ENCODE measurements at places on chromosomes 1 and 21. TPM values are rescaled to one million over a fixed set of nuclear protein-coding genes. Genes with fewer than 3 reads are reported as not detected.
A peak's percentile ranks its signal among the peaks of the same experiment; 100 is the strongest.

- DNase-seq = no peak
Observed at GRCh38 chr1:183993132-183993531, 44.4 kb downstream of the COLGALT2 start.

DNA sequence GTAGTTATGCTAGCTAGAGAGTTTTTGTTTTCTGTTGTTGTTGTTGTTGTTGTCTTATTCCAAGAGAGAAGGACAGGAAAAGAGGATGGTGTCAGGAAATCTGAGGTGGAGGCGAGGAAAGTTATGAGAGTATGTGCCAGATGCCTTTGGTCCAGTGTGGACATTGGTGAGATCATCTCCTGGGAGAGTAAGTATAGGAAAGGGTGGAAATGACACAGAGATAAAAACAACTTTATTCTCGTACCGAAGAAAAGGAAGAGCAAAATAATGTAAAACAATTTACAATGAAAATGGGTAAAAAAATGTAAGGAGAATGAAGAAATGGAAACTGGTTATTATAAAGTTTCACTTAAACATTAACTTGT lies 97.4 kb upstream of the ADGRL2 start:
- peak; percentile 70 for DNase-seq

- DNase-seq = no peak
Observed at GRCh38 chr1:7988576-7988975, 27.1 kb downstream of the PARK7 start.

- DNase-seq = peak; percentile 2
Observed at GRCh38 chr1:165116732-165117131, 239.8 kb downstream of the LMX1A start.

- DNase-seq = peak; percentile 60
Observed at GRCh38 chr21:28885853-28886177, 106.9 kb downstream of the LTN1 start.

- DNase-seq = peak; percentile 68
Observed at GRCh38 chr1:66981679-66982078, 56.9 kb downstream of the MIER1 start.

GRCh38 chr1:41953291-41953690 lies 34.6 kb upstream of the HIVEP3 start:
- no peak for DNase-seq

DNA sequence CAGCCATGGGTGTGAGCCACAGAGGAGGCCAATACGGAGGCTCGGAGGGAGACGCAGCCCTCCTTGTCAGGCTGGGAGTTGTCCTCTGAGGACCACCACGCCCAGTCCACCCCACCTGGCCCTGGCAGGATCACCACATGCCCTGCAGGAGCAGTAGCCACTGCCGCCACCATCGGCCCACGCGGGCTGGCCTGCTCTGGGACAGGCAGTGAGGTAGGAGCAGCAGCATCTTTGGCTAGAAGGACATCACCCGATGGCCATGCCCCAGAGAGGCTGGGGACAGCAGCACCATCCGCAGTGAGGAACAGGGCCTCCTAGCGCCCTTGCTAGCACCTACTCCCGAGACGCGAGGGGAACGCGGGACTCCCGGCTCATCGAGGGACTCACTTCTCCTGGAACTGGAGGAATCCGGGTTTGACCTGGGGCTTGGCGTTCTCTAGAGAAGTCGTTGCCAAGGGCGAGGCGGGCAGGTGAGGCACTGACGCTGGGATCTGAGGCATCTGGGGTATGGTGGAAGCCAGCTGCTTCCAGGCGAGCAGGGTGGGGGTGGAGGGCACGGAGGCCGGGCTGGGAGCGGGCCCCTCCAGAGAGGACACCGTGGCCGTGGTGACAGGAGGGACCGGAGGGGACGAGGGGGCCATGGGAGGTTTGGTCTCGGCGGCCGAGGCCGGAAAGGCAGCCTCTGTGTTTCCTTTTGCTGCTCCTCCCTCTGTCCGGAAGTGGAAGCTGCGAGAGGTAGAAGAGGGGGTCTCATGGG lies 148.9 kb downstream of the CASZ1 start:
- no peak for DNase-seq

DNA sequence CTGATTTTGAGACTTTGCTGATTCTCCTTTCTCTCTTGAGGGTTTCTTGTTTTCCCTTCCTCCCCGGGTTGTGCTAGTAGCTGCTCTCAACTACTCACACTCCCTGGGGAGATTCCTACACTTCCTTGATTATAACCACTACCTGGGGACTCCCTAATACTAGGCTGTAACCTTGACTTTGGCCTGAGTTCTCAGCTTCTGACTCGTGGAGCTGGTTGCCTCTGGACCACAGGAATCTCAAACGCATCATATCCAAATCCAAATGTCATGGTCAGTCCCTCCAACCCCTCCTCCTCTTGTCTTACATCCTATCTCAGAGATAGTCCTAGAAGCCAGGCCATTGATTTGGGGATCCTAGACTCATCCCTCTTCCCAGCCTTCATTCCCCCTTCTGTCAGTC lies 12.0 kb downstream of the MOV10 start:
- DNase-seq = no peak

DNA sequence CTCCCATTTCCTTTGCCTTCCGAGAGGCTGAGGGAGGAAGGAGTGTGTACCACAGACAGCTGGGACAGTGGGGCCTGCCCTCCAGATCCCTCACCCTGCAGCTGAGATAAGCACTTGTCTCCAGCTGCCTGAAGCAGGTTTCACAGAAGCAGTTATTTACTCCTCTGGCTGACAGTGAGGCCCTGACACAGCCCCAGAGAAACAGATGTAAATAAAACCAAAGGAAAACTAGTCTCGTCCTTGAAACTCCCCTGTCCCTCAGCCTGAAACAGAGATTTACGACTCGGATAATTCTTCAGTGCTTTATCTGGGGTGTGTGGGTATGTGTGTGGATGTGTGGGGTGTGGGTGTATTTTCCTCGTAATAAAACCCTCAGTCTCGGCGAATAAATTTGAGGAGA lies 181.1 kb downstream of the IGSF21 start:
- DNase-seq = no peak

GRCh38 chr21:45351526-45352275 lies 53.3 kb upstream of the COL18A1 start:
- no peak for DNase-seq

DNA sequence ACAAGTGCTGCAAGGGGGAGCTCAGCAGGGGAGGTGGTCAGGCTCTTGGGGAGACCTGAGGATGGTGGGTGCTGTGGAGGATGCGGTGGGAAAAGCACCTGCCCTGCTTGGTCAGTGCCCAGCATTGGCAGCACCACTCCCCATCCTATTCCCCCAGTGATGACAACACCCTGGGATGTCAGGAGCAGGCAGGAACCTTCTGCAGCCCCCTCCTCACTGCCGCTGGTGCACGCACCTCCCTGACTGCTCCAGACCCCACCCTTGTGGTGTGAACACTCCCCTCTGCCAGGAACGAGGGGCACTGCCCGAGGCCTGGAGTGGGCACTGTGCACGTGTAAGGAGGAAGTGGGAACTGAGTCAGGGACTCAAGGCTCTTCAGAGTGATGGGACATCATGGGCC lies 12.5 kb downstream of the TMPRSS3 start:
- no peak for DNase-seq

DNA sequence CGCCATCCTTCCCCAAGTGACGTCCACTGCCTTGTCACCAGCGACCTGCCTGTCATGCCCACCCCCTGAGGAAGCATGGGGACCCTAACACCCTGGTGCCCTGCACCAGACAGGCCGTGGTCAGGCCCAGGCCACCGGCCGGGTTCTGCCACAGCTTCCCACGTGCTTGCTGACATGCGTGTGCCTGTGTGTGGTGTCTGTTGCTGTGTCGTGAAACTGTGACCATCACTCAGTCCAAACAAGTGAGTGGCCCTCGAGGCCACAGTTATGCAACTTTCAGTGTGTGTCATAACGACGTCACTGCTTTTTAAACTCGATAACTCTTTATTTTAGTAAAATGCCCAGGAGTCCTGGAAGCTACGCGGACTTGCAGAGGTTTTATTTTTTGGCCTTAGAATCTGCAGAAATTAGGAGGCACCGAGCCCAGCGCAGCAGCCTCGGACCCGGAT lies 8.5 kb upstream of the CTRC start:
- DNase-seq = peak; percentile 65

GRCh38 chr1:56435434-56436262 lies 143.7 kb downstream of the PLPP3 start:
- no peak for DNase-seq

- no peak for DNase-seq
Observed at GRCh38 chr1:93848350-93848883, 30.6 kb downstream of the DNTTIP2 start.

DNA sequence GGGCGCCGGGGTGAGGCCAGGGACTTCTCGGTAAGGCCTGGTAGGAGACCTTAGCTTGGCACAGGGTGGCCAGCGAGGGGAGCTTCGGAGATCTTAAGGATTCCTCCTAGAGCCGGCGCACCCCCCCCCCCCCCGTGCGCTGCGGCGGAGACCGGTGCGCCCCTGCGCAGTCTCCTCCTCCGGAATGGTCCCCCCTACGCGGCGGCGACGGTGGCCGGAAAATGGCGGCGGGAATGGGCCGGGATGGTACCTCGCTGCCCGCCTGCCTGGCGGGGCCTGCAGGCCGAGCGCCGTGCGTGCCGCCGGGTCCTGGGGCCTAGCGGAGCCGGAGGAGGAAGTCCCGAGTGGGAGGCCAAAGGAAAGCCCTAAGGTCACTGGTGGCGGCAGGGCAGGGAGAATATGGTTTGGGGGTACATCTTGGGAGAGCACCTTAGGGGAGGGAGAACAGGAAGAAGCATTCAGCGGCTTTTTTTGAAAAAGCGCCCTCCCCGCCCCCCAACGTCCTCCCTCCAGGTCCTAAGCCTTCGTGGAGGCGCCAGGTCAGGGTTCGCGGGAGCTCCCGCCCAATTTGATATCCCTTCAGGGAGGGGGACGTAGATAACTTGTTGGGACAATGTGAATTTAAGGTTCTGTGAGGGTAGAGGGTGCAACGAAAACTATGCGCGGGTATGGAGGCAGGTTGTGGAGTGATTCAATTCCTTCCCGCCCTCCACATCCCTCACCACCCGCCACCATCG lies 429 bp downstream of the SRRM1 start:
- peak; percentile 17 for DNase-seq

DNA sequence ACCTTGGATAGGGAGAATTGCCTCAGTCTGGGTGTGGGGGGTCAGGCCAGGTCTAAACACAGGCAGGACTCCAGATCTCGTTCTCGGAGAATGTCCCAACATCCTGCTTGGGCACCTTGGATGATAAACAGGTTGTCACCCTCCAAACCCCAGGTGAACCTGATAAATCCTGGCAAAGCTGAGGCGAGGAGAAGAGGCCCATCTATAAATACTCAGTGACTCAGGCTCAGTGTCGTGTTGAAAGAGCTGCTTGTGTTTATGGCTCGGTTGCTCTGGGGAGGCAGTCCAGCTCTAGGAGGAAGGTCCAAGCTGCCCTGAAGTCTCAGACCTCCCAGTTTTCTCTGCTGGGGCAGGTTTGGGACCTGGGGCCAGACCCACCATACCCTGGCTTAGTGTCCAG lies 15.8 kb upstream of the TRIM63 start:
- DNase-seq = peak; percentile 26

- DNase-seq = no peak
Observed at GRCh38 chr1:204495078-204495753, 611 bp upstream of the PIK3C2B start.

DNA sequence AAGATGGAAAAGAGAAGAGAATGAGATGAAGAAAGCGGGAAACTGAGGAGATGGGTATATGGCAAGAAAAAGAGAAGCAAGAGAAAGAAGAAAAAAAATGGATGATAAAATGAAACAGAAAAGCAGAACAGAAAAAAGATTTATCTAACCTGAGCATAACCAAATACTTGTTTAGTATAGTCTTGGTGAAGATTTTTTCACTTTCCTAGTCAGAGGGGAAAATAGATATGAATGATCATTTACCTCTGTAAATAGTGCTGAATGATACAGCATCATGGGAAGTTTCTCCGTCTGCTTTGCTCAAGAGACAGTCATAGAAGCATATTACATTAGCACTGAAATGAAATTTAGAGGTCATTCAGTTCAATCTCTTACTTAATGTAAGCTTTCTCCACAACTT lies 36.1 kb upstream of the PLPPR4 start:
- no peak for DNase-seq

GRCh38 chr1:10216090-10216749 lies 5.8 kb downstream of the KIF1B start:
- DNase-seq = no peak

DNA sequence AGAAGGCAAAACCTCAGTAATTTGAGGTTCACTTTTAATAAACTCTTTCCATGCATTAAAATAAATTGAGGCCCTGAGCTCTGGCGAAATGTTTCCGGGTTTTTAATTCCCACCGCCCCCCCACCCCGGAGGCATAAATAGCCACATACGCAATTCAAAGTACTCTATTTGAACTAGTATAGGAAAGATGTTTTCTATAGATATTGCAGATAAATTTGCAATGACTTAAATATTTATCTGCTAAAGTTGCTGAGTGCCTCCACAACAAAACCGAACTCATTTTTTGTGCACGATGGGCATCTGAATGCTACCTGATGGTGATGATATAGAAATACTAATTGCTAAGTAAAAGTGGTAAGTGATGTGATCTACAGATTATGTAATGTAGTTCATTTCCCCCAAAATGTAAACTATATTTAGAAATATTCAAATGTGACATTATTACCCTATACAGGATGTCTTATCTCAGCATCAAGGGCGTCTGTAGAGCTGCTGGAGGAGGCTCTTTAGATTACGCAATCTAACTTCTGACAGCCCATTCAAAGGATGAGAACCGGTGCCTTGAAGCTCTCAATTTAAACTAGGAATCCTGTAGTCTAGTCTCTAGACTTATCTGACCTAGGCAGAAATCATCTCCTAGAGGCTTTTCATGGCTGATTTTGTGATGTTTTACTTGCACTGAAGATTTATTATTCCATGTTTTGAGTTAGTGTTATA lies 8.5 kb downstream of the IRF2BP2 start:
- peak; percentile 88 for DNase-seq

GRCh38 chr1:224490549-224491537 lies 56.2 kb upstream of the WDR26 start:
- DNase-seq = peak; percentile 45

The CAMK1G gene
- 2.6 TPM for total RNA-seq

The SPATA46 gene
- not detected for total RNA-seq

The AKR7A3 gene
- 0.43 TPM for total RNA-seq

The GJA9 gene
- not detected for total RNA-seq

The PROK1 gene
- not detected for total RNA-seq

The FAM72A gene
- total RNA-seq = 2.3 TPM

The TESK2 gene
- 1.6 TPM for total RNA-seq

The OLIG2 gene
- not detected for total RNA-seq
